HFFc6 (cell line): ENCODE measurements at places on chromosomes 13 and 19.

DNA sequence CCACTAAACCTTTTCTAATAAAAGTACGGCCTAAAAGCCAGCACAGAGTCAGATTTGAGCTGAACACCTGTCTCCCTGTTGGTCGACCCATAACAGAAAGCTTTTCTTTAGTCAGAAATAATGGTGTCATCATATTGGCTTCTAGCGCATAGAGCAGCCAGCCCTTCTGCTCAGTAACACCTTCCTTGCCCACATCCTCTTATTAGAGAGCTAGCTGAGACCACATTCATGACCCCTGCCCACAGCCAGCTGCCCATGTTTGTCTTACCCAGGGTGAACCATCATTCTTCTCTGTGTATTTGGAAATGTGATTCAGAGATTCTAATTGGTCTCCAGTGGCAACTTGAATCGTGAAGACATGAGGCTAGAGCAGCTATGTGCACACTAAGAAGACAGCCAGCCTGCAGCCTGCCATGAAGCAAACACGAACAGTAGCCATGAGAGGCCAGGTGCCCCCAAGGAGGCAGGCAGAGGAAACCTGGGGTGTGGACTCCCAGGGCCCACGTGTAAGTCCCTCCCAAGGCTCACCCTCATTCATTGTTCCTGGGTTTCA, 82.3 kb upstream of the PDCD5 start:
- DNase-seq, result no peak

DNA sequence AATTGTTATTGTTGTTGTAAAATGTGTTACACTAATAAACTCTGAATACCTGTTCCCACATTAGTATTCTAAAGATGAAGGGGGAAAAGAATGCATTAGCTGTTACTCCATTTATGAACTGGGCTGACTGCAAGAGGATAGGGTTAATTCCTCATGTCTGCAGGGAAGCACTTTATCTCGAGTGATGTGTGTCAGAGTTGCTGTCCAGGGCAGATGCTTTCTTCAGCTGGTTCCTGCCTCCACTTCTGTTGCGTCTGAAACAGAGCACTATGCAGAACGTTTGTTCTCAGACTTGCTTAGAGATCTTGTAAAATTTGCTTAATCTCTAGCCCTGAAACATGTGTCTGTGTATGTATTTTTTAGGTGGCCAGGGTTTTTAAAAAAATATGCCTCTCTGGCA, 318.8 kb downstream of the SPRY2 start:
- DNase-seq, result no peak

DNA sequence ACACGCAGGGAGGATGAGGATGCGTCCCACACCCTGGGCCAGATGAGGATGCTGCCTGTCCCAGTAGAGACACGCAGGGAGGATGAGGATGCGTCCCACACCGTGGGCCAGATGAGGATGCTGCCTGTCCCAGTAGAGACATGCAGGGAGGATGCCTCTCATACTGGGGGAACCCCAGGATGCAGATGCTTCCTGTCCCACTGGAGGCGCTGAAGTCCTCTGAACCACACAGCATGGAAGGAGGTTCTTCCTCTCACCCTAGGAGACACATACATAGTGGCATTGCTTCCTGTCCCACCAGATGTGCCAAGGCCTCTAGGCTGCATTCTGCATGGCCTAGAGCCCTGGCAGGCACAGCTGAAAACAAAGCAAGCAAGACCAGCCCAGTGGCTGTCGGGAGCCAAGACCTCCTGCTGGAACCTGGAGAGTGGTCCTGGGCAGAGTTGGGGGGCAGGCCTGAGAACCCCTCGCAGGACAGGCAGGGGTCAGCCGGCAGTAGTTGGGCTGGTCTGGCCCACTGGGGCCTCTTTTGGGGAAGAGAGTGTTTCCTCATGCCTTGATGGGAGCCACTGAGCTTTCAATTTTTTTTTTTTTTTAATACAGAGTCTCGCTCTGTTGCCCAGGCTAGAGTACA, 4.3 kb downstream of the HPN start:
- DNase-seq, result peak; percentile 59

GRCh38 chr13:47049276-47049989, 152.6 kb upstream of the HTR2A start:
- no peak for DNase-seq

- DNase-seq, result no peak
Observed at GRCh38 chr19:18104793-18105131, 7.2 kb downstream of the MAST3 start.

GRCh38 chr13:20001366-20002190, 43.1 kb downstream of the ZMYM2 start:
- DNase-seq, result no peak

DNA sequence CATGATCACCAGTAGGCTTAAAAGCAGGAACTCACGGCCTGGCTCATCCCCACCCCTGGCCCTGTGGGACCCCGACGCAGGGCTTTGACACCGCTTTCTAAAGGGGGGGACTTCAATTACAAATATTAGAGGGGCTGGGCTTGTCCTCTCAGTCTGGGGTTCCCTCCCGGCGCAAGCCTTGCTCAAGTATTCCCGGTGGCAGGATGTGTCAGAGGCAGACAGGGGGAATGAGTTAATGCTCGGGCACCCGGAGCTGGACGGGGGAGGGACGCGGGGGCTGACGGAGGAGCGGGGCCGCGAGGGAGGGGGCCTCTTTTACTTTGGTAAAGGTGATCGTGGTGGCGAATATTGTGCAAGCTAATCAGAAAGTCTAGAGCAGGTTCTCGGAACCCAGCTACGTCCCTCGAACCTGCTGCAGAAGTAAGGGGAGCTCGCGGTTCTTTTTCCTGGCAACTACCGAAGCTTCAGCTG, 1.1 kb downstream of the FGF14 start:
- no peak for DNase-seq

- no peak for DNase-seq
Observed at GRCh38 chr19:43450545-43450997, 14.8 kb downstream of the LYPD3 start.
